ENCODE measurements at places on chromosomes 1 and 21.

DNA sequence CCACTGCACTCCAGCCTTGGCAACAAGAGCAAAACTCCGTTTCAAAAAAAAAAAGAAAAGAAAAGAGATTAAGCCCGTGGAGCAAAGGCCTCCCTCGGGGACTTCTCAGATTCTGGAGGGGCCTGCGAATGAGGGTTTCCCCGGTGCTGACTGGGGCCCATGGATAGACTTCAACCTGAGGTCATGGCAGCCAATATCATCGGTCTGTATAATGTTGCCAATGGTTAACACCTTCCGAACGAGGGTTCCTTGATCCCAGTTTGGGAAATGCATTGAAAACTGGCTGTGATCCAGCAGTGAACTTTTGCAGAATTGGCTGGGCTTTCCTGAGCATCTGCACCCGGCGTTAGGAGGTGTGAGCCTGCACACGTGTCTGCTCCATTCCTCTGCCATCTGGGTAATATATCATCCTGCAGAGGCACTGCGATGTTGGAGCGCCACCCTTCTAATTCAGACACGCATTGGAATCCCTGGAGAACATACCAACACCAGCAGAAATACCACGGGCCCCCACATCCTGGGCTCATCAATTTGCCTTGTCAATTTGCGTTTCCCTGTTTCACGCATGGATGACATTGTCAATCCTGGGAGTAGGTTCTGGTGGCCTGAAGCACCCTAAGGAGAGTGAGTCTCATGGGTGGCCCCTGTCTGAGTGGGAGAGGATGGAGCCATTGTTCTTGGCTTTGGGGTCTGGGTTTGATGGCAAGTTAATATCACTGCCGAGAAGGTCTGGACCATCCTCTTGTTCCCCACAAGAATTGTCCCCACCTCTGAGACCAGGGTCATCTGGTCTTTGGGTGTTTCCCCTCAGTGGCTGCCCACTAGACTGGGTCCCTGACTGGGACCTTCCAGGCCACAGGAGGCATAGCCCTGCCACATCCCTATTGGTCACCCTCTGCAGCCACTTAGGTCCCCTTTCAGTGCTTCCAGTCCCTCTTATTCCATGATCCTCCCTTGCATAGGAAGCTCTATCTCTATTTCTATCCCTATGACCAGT is 441.0 kb downstream of the PTPRU start:
- no peak for DNase-seq

DNA sequence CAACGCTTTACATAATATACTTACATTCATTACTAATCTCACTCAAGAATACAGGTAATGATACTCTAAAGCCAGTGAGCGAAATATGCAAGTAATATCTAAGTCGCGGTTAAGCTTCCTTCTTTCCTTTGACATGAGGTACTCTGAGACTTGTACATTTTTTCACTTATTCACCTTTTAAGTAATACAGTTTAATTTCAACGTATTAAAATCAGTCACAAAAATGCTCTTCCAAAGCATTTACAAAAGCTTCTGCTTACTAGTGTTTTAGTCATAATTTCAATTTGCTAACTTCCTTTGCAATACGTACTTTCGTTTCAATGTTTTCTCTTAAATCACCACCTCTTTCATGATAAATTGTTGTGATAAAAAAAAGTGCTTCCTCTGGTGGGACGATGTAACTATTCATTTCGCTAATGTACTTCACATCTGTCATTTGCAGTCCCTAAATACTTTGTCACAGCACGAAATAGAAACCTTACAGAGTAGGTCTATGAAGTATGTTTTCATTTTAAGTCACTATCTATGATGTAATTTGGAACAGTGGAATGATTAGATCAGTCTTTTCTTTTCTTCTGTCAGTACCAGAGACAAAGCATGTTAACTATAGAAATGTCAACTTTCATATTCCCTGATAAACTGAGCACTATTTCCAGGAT is 34.0 kb upstream of the ADGRL4 start:
- DNase-seq, result no peak

GRCh38 chr1:66495495-66495894 is 38.5 kb upstream of the SGIP1 start:
- DNase-seq, result no peak

- DNase-seq, result no peak
Measured at GRCh38 chr1:97758541-97759057, 162.2 kb downstream of the DPYD start.

GRCh38 chr1:14955402-14955801 is 198.1 kb upstream of the TMEM51 start:
- DNase-seq, result no peak

DNA sequence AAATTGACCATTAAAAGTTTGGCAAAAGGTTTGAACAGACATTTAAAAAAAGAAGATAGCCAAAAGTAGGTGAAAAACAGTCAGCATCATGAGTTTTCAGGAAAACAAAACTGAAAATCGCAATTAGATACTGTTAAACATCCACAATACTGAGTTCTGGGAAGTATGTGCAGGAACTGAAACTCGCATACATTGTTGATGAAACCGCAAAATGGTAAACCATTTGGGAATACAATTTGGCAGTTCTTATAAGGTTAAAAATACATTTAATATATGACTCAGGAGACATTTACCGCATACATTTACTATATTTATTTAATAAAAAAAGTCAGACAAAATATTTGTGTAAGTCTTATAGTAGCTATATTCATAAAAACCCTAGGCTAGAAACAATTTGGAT is 393.2 kb downstream of the COL11A1 start:
- no peak for DNase-seq

DNA sequence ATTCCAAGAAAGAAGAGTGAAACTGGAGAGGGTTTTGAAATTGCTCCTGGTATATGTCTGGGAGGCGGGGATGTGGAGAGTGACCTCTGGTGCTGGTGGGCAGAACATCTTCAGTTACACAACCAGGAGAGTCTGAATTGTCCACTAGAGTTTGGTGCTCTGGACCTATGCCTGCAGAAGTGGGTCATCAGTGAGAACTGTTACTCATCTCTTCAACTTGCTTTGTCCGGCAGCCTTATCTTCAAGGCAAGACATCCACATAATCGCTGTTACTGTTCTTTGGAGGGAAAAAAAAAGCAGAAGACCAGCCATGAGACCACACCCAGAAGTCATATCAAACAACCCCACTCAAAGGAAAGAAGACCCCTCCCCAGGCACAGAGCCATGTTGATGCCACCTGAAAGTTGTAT is 14.9 kb downstream of the SH2D1B start:
- no peak for DNase-seq

- no peak for DNase-seq
Measured at GRCh38 chr1:226292874-226293552, 16.0 kb downstream of the LIN9 start.

DNA sequence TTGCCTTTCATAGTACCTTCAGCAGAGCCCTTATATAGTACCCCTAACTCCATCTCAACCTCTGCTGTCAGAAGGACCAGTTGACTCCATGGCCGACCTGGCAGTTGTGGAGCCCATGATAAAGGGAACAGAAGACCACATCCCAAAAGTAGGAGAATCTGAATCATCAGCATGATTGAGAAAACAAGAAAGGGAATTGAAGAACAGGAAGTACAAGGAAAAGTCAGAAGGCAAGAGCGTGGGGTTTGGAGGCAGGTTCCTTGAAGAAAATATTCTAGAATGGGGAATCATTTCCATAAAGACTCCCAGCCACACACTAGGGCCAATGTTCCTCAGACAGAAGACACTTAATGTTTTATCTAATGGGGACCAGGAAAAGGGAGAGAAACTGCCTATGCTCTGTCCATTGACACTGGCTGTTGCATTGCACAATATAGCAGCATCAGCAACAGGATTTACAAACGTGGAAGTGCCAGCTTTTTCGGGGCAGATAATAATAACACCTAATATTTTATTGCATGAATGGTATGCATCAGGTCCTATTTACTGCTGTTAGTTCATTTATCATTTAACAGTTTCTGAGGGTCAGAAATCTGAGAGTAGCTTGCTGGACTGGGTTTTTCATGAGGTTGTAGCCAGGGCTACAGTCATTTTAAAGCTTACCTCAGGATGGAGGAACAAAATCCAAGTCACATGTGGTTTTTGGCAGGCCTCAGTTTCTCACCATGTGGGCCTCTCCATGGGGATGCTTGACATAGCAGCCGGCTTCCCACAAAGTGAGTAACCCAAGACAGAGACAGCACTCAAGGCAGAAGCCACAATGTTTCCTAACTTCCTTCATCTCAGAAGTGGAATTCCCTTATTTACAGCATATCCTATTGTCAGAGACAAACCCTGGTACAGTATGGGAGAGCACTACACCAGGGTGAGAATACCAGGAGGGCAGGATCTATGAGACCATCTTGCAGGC is 483.4 kb downstream of the PLPP3 start:
- no peak for DNase-seq

- DNase-seq, result peak; percentile 98
Measured at GRCh38 chr1:109959974-109960744, 24.4 kb upstream of the AHCYL1 start.

DNA sequence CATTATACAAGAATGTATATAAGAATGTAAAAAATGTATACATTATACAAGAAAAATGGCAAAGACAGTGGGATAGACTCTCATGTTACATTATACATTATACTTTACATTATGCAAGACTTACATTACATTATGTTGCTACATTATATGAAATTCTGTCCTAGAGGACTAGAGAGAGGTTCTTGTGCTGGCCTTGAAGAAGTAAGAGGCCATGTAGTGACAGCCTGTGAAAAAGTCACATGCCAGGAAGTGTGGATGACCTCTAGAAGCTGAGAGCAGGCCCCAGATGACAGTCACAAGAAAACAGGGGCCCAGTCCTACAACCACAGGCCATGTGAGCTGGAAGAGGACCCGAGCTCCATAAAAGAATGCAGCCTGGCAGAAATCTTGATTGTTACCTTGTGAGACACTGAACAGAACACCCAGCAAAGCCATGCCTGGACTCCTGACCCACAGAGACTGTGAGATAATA is 30.5 kb upstream of the AHCYL1 start:
- DNase-seq, result no peak

- DNase-seq, result no peak
Measured at GRCh38 chr1:2283991-2284895, 56.1 kb downstream of the SKI start.

Data from NCI-H526 treated with DMSO at 0.1 percent for 48 hours (cell line).